ENCODE measurements at places on chromosomes 6 and 20.
A peak's percentile ranks its signal among the peaks of the same experiment; 100 is the strongest.

GRCh38 chr20:41408156-41408794 is 41.7 kb upstream of the EMILIN3 start:
- no peak for DNase-seq

DNA sequence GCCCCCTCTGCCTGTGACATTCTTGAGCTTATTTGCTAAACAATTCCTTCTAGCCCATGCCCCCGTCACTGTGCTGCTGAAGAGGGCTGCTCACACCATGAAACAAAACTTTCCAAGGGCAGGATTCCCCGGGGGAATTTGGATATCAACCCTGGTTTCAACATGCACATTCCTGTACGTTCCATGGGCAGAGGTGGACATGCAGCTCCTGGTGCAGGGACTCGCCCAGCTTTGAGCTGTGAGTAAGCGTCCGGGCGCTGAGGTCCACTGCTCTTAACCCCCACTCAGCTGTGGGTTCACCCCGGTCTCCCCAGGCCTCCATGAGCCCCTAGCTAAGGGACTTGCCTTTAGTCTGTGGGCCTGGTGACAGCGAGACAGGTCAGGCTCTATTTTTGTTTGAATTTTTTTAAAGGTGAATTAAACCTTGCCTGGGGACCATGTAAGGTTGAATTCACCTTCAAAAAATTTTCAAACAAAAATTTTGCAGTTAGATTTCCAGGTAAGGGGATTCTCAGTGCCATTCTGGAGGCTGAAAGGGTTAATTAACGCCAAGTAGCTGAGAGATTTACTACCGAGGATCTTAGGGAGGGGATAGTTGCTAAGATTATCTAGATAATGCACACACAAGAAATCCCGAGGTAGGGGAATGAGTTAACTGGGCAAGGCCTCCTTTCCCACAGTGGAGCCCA is 70.3 kb upstream of the SLC22A23 start:
- no peak for DNase-seq

GRCh38 chr6:13284646-13285045 is 43.7 kb downstream of the TBC1D7 start:
- no peak for DNase-seq

GRCh38 chr6:49257549-49257948 is 205.5 kb downstream of the MMUT start:
- DNase-seq, result no peak

- DNase-seq, result no peak
Observed at GRCh38 chr6:90123831-90124230, 172.8 kb downstream of the BACH2 start.

DNA sequence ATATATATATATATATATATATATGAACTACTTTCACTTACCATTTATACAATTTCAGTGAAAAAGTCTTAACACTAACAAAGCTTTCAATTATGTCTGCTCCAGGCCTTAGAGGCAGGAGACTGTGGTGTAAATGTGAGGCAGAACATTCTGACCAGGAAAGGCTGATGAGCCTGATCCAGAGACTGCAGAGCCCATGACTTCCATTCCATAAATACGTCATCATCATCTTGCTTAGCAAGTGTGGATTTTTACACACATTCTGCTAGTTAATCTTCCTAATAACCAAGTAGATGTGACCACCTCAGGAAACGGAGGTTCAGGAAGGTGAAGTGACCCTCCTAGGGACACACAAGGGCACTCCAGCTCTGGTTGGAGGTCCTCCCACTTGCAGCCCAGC is 14.9 kb downstream of the TRERF1 start:
- no peak for DNase-seq

DNA sequence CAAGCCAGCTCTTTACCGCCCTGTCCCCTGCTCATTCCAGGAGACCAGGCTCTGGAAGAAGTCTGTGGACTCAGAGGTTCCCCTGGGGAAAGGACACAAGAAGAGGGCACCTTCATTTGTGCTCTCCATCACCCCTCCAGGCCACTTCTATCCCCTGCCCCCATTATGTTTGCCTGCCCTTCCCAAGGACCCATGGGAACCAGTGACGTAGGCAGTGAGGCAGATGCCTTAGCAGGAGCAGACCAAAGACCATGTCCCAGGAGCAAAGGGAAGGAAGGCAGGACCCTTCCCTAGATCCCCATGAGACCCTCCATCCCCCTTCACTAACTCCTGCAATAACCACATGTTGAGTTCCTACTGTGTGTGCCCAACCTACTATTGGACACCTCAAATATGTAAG is 94.4 kb downstream of the MDGA1 start:
- no peak for DNase-seq

GRCh38 chr6:150220634-150221551 is 78.0 kb downstream of the PPP1R14C start:
- no peak for DNase-seq

- DNase-seq, result no peak
Observed at GRCh38 chr6:81937296-81937937, 184.9 kb upstream of the TENT5A start.

- no peak for DNase-seq
Observed at GRCh38 chr6:164528539-164528938, 780.9 kb downstream of the C6orf118 start.

- no peak for DNase-seq
Observed at GRCh38 chr6:73388800-73389512, 5.7 kb upstream of the DDX43 start.

- no peak for DNase-seq
Observed at GRCh38 chr6:142647449-142648035, 297.4 kb downstream of the HIVEP2 start.

- DNase-seq, result peak; percentile 15
Observed at GRCh38 chr6:156557251-156557910, 219.8 kb upstream of the ARID1B start.

DNA sequence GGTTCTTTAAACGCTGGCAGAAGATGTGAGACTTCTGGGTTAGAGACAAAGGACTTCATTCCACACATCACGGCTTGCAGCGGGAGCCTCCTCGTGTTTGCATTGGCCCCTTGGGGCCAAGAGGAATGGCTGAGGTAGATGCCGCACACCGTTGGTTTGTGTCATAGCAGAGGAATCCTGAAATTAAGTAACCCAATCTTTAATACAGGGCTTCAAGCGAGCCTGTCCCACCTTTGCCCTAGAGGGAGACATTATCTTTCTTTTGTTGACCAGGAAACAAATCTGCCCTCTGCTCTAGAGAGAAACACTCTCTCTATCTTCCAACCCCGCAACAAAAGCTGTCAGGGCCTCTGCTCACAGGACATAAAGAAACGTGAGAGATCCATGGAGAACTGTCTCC is 277.5 kb upstream of the ZFP64 start:
- no peak for DNase-seq

DNA sequence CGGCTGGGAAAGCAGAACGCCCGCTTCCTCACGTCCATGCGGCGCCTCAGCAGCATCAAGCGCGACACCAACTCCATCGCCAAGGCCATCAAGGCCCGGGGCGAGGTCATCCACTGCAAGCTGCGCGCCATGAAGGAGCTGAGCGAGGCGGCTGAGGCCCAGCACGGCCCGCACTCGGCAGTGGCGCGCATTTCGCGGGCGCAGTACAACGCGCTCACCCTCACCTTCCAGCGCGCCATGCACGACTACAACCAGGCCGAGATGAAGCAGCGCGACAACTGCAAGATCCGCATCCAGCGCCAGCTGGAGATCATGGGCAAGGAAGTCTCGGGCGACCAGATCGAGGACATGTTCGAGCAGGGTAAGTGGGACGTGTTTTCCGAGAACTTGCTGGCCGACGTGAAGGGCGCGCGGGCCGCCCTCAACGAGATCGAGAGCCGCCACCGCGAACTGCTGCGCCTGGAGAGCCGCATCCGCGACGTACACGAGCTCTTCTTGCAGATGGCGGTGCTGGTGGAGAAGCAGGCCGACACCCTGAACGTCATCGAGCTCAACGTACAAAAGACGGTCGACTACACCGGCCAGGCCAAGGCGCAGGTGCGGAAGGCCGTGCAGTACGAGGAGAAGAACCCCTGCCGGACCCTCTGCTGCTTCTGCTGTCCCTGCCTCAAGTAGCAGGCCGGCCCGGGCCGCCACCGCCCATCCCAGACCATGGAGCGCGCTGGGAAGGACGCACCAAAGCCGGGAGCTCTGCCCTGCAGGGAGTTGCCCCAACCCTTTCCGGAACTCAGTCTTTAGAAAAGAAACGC is 36.7 kb downstream of the STX11 start:
- no peak for DNase-seq

DNA sequence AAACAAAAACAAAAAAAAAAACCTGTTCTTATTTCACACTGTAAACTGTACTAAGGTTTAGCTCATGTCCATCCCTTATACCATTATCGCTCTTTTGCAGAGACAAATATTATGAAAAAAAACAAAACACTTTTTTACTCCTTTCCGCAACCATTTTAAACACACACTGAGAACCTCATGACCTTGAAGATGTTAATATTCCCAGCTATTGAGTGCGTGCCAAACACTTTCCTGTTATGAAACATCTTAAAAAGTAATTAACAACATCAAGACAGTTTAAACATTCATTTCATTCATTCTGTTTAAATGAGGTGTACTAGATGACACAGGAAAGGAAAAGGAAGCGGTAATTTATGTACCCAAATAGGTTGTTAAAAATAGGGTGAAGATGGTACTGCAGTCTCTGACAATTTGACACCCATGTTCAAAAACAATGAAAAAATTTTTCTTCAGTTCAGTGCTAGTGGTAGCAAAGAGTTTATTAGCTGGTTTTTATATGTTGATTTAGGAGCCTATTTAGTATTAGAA is 3.9 kb upstream of the ARHGAP18 start:
- DNase-seq, result no peak

DNA sequence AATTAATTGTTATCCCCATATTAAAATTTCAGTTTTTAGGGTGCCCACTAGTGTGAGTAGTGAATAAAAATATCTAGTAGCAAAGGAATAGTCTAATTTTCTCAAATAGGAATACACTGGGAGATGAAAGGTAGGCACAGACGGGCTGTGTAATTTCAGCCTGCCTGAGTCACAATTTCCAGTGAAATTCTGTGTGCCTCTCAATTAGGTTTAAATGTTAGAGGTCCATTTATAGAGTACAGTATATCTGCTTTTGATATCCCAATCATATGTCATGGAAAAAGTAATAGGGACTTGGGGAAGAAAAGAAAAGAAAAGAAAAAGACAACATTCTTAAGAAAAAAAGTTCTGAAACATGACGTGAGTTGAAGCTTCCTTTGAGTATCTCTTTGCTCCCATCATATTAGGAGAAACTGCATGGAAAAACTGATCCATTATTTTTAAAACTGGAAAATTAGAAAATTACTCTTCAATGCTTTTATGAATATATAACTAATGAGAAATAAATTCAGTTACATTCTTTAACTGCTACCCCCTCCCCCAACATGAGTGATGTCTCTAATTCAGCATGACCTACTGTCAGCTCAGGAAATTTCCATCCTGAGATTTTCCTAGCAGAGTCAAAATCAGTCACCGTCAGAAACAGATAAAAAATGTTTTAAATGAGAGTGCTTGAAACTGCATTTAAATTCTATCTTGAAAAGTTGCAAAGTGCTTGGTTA is 473.8 kb upstream of the HSF2 start:
- DNase-seq, result no peak

DNA sequence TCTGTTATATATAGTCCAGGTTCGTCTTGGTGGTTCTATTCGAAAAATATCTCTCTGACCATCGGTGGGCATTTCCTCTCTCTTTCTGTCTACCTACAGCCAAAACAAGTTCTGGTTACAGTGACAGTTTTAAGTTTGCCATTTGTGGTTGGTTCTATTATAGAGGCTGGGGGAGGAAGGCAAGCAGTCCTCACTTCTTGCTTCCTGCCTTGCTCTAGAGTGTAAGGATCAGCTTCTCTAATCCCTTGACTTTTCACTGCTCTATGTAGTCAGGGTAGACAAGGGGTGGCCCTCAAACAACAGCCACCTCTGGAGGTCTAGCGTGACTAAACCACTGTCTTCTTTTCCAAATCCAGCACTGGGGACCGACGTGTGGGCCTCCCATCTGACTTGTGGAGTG is 16.1 kb downstream of the E2F3 start:
- no peak for DNase-seq
